ENCODE measurements at places on chromosomes 1 and 21.

- no peak for DNase-seq
Measured at GRCh38 chr1:100347009-100347966, 5.0 kb upstream of the CDC14A start.

- DNase-seq = peak; percentile 46
Measured at GRCh38 chr1:209106237-209106741, 477.2 kb upstream of the CAMK1G start.

- no peak for DNase-seq
Measured at GRCh38 chr1:58887059-58887458, 103.2 kb upstream of the JUN start.

DNA sequence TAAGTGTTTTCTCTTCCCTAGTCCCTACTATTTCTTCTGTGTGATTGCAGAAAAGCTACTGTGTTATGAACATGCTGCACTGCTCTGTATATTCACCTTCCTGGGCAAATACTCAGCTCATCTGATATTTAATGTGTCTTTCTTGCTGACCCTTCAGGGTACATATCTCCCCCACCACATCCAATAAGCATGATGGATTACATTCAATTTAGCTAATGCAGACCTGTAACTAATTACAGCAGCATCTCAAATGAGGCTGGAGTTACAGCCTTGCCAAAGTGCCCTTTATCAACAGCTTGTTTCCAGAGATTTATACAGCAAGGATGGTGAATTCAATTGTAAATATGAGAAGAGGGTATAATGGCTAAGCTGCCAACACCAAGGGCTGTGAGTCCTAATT, 144.0 kb downstream of the KCNH1 start:
- DNase-seq = peak; percentile 91

GRCh38 chr21:38498057-38498833, at the start of gene ERG:
ERG (minus strand) TSS chr21:38498477; CDS start chr21:38498380, 97 bp downstream.
- no peak for DNase-seq

GRCh38 chr1:33401471-33401870, 29.4 kb downstream of the PHC2 start:
- DNase-seq = no peak

DNA sequence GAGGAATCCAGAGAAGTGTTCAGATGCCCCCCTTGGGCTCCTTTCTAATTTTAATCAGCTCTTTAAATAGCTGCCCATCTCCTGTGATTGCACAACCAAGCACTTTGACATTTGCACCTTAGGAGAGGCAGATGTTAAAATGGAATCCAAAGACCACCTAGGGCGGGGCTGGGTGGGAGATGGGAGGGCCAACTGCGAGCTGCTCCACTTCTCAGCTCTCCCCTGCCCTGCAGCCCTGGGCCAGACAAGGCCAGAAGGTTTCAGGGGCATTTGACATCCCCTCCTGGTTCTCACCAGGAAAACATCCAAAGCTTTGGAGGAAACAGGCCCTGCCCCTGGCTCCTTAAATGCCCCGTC, 106.9 kb downstream of the DHRS3 start:
- DNase-seq = no peak
